Right ventricle myocardium inferior (tissue), 1 donor: ENCODE measurements at places on chromosomes 5 and 9.

DNA sequence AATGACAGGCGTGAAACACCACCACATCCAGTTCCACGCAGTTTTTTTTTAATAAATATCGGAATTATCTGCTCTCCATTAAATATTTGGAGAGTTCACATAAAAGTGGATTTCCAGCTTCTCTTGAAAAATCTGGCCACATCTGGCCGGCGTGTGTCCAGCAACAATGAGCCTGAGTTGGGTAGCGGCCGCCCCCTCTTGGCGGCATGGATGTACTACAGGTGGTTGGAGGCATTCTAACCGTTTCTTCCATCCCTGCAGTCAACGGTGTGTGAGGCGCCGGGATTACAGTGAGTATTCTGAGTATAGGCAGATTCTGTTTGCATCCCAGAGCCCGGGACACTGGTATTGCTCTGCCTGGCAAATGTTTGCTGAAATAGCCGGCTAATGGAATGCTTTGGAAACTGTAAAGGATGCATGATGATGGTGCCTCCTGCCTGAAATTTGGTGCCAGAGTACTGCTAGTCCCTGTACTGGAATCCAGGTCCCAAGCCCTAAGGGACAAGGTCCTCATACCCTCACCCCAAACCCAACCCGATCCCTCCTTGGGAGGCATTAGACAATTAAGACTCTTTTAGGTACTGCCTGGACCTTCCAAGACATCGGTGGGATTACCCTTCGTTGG lies 13.6 kb upstream of the GM2A start:
- DNase-seq: peak; percentile 96

DNA sequence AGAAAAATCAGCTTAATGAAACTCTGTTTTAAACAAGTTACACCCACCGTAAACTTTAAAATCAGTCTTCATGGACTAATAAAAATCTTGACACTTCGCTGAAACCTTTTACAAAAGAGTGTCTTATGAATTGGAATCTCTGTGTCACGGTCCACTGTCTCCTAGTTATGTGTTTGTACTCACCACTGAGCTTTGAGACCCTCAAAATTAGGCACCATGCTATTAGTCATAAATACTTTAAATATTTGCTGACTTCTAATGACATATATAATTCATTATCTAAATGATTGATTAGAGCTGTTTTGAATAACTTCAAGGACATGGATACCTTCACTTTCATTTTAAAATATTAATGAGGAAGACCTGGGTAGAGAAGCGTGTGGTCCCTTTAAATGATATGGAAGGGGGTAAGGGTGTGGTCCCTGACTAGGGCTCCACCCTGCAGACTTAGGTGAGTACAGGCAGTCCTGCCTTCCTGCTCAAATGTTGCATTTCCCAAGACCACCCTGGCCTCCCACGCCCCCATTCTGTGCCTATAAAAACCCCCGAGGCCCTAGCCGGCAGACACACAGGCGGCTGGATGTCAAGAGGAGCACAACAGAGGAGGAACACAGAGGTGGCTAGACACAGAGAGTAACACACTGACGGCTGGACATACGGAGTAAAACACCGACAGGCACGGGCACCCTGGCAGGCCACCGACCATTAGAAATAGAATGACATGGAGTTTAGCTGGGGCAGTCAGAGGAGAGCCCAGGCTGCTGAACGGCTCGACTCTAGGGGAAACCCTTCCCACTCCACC lies 179.0 kb upstream of the CDH9 start:
- no peak for DNase-seq

GRCh38 chr5:55307383-55308253 lies at the start of the genes DHX29 and MTREX:
TSS of gene DHX29 (minus strand) at chr5:55307694. CDS start at chr5:55307573, 121 bp downstream.
TSS of gene MTREX (plus strand) at chr5:55307989. CDS start at chr5:55308014, 25 bp downstream.
- peak; percentile 96 for DNase-seq

- DNase-seq: no peak
Observed at GRCh38 chr9:13139641-13140171, 139.8 kb downstream of the MPDZ start.

- no peak for DNase-seq
Observed at GRCh38 chr9:88498880-88499279, 36.1 kb upstream of the NXNL2 start.

DNA sequence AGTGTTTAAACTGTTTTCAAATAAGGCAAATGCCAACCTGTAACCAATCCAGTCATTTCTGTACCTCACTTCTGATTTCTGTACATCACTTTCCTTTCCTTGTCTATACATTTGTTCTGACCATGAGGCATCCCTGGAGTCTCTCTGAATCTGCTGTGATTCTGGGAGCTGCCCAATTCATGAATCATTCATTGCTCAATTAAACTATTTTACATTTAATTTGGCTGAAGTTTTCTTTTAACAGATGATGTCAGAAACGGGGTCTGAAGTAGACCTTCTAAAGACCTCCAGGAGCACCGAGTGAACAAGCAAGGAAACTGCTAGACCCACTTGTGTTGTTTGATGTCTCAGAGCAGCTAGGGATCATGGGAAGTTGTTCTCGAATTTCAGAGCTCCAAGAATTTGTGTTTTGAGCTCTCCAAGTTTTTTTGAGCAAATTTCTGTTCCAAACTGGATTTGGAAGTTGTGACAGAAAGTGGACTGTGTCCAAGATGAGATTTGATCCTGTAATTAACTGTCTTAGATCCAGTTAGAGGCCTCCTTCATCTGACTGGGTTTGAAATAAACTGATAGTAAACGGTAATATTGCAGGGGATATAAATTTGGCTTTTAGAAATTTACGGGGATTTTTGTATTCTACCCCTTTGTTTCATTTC lies 490.8 kb upstream of the ST8SIA4 start:
- no peak for DNase-seq

DNA sequence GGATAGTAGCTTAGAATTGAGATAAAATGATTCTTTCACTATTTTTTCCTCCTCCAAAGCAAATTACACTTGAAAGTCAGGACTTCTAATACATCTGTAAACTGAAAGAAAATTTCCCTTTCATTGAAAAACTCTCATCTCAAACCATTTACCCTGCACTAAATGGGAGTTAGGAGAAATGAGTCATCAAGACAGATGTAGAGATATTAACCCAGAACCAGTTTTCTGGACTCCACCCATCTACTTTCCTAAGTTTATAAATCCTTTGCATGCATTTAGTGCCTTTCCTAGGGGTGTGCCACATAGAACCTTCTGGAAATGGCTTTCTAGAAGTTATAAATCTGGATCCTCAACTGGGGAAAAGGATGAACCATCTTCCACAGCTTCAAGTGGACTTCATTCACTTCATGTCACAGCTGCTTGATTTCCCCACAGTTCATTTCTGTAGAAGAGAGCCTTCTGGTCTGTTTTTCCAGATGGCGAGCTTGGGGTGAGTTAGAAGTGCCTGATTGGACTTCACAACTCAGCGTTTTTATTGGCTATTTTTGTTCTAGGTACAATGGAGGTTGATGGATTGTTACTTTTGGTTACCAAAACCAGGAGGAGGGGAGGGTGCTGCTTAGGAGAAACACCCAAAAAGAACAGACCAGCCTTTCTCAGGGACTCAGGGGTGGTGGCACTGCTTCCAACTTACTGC lies 72.5 kb upstream of the GPR151 start:
- DNase-seq: no peak

GRCh38 chr9:93642961-93643360 lies 66.6 kb downstream of the PHF2 start:
- DNase-seq: no peak

DNA sequence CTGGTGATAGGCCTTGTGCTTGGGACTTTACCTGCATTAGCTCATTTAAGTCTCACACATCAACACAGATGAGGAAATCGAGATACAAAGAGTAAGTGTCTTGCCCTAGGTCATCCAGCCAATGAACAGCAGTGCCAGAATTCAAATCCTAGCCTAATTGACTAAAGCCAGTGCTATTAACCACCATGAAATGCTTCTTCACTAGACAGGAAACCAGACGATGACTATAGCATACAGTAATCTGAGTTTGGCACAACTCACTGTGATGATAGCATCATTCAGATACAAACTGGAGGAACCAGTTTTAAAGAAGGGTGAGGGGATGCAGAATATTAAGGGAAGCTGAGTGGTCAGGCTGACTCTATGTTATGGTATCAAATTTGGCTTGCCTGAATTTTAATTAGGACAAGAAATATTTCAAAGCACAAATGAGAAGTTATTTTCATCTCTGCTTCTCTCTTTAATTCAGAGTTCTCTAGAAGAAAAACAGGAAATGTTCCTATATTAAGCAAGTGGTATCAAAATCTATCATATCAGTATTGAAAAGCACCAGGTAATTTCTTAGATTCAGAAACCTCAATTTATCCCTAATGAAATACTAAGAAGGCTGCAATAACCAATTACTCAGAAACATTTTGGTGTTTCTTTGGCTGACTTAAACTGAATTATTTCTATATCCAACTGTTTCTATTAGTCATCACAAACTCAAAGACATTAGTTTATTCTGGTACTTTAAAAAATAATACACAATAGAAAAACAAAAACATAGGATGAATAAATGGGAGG lies 147.0 kb upstream of the RASA1 start:
- DNase-seq: no peak

- DNase-seq: no peak
Observed at GRCh38 chr5:42522783-42523182, 99.5 kb downstream of the GHR start.

- no peak for DNase-seq
Observed at GRCh38 chr5:84292788-84293653, 91.7 kb downstream of the EDIL3 start.

GRCh38 chr9:99296291-99296951 lies 74.3 kb downstream of the SEC61B start:
- peak; percentile 71 for DNase-seq

DNA sequence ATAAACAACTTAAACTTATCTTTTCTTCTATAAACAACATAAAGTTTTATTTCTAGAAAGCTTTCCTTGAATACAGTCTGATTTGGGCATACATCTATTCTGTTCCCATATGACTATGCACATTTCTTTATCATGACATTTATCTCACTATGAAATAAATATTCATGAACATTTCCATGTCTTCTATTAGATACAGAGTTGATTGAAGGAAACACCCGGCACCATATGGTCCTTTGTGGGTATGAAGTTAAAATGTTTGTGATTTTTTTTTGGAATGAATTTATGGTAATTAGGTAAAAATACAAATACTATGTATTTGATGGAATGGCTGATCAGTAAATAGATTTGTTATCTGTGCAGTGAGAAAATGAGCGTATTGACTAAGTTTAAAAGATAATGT lies 1209.8 kb upstream of the ACO1 start:
- DNase-seq: no peak
